Activated T-helper 9 cell treated with anti-CD3 and anti-CD28 coated beads, Interleukin-2, amount 50 U/mL, for 16 hours (primary cell): ENCODE measurements at places on chromosomes 13 and 19.

- DNase-seq: no peak
Observed at GRCh38 chr13:99158846-99159245, 41.8 kb upstream of the UBAC2 start.

DNA sequence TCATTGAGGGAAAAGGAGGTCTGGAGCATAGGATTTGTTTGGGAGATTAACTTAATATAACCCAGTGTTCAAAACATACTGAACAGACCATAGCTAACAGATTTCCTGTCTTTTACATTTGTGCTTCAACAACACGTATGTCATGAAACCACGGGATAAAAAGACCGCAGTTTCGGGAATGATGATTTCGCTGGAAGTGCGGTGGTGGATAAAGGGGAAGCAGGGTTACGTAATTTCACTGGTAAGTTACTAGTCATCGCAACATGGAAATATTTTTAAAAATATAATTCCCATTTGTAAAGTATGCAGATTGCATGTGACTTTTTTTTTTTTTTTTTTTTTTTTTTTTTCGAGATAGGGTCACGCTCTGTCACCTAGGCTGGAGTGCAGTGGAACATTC lies 237.4 kb downstream of the LMO7 start:
- no peak for DNase-seq

DNA sequence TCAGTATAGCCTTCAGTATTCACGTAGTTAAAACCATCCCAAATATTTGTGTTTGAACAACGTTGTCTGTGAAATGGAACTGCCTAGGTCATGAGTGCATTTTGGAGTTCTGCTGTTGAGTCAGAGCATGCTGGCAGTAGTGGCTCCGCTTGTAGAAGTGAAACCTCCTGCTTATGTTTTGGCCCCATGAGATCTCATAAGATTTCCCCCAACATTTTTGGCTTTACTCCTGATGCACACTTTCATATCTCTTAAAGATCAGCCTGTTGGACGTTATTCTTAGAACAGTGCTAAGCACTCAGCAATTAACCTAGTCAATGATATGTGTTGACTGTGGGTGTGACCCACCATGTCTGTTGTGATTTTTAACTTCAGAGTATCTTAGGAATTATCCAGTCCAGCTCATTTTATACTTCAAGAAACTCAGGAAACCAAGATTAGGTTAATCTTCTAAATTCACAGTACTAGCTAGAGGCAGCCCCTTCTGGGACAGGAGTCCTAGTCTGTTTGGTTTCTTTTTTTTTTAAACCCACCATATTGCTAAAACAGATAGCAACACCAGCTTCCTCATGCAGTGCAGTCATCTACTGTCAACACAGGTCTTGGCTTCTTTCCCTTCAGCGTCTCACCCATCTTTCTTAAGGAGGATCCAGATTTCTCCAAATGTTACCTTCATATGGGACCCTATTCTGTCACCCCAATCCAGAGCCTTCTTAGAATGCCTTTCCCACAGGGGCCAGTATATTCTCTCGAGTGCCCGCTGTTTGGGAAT lies 26.2 kb downstream of the RAP2A start:
- DNase-seq: no peak

DNA sequence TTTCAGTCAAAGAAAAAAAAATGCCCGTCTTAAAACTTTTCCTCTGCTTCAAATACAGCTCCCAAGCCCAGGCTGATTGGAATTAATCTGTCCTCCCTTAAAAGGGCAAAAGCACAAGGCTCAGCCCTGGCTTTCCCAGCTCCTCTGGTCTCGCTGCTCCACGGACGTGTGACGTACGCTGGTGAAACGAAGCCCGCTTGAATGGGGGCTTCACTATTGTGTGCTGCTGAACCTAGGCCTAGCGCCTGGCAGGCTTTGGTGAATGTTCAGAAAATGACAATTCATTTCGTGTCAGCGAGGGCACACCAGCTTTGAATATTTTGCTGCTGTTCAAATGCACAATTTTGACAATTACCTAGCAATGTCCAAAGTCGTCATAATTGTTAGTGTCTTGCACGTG lies 615 bp upstream of the ZNF135 start:
- no peak for DNase-seq

GRCh38 chr13:76812206-76812897 lies 73.9 kb downstream of the KCTD12 start:
- no peak for DNase-seq

- peak; percentile 55 for DNase-seq
Observed at GRCh38 chr19:18416778-18417249, 2.4 kb upstream of the SSBP4 start.

- no peak for DNase-seq
Observed at GRCh38 chr13:30337061-30337610, 29.8 kb upstream of the KATNAL1 start.

DNA sequence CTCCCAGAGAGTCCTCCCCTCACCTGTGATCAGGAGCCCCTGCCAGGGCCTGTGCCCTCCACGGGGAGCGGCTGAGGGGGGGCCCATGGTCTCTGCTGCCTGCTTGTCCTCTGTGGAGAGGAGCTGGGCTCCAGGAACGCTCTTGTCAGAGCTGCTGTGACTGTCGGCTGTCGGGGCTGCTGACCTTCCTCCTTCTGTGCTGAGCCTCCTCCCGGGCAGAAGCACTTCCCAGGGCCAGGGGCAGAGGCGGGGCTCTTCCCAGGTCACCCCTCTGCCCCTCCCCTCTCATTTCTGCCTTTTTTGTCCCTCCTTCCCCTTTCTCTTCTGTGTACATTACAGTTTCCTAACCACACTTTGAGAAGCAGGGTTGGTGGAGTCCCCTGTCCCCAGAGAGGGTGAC lies at the start of gene CEACAM4:
Gene CEACAM4, minus strand, starts transcription at position 198 of the 400 bp plus-strand sequence. Its CDS starts 111 bp downstream, at position 87.
- DNase-seq: no peak

- no peak for DNase-seq
Observed at GRCh38 chr13:113586661-113587479, 2.3 kb downstream of the TFDP1 start.

DNA sequence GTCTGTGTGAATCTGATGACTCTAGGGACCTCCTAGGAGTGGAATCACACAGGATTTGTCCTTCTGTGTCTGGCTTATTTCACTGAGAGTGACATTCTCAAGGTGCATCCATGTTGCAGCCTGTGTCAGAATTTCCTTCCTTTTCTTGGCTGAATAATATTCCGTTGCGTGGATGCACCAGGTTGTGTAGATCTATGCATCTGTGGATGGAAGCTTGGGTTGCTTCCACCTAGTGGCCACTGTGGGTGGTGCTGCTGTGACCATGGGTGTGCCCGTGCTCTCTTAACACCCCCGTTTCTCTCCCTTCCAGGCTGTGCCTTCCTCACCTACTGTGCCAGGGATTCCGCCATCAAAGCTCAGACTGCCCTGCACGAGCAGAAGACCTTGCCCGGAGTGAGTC lies 26.2 kb downstream of the CELF5 start:
- peak; percentile 11 for DNase-seq

DNA sequence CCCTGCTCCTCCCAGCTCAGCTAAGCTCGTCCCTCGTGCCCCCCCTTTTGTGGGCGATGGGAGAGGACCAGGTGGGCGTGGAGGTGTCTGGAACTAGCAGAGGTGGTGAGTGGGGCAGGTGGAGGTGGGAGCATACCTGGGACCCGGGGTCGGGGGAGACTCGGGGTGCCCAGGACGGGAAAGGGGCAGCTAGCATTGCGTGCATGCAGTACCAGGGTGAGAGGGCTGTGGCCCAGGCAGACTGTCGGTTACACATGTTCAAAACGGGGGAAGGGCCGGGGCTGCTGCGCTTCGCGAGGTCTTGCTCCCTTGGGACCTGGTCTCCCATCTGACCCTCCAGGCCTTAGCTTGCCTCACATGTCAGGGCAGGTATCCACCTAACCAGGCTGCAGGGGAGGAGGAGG lies 9.1 kb downstream of the TLE5 start:
- DNase-seq: no peak

DNA sequence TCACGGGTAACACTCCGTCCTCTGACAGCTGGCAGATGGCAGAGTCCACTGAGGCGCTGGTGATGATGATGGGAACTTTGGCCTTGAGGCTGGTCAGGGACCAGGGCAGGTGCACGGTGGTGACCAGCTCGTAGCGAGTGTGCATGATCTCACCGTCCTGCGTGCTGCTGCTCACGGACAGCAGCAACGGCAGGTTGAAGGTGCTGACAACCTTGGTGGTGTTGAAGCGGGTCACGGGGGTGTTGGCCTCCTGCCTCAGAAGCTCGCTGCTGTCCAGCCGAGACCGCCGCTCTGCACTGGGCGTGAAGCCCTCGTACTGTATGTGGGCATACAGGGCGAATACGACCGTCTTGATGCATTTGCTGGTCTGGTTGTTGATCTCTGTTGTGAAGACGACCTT lies 11.6 kb downstream of the ARRDC5 start:
- no peak for DNase-seq

GRCh38 chr19:51019544-51019925 lies at the start of gene KLK10:
TSS of gene KLK10 (minus strand) at chr19:51019709. CDS start at chr19:51019130, 579 bp downstream.
- DNase-seq: no peak

DNA sequence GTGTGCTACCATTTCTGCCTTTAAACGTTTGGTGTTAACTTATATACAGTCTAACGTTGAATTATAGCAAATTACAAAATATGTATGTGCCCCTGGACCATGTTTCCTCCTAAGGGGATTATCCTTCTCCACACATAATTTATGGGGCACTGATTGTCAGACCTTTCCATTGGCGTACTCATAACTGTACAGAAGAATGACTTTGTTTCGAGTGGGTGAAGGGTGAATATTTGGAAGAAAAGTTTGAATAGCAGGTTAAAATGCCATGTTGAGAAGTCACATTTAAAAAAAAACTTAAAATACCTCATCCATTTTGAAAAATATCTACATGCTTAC lies 58.8 kb downstream of the SLC10A2 start:
- no peak for DNase-seq

- no peak for DNase-seq
Observed at GRCh38 chr13:79402074-79402635, 3.9 kb downstream of the RBM26 start.

DNA sequence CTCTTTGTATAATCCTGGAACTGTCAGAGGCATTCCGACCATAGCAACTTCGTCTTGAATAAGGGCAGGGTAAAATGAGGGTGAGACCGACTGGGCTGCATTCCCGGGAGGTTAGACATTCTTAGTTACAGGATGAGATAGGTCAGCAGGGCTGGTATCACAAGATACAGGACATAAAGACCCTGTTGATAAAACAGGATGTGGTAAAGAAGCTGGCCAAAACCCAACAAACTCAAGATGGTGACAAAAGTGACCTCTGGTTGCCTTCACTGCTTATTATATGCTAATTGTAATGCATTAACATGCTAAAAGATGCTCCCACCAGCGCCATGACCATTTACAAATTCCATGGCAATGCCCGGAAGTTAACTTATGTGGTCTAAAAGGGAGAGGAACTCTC lies 27.7 kb upstream of the MBNL2 start:
- no peak for DNase-seq

DNA sequence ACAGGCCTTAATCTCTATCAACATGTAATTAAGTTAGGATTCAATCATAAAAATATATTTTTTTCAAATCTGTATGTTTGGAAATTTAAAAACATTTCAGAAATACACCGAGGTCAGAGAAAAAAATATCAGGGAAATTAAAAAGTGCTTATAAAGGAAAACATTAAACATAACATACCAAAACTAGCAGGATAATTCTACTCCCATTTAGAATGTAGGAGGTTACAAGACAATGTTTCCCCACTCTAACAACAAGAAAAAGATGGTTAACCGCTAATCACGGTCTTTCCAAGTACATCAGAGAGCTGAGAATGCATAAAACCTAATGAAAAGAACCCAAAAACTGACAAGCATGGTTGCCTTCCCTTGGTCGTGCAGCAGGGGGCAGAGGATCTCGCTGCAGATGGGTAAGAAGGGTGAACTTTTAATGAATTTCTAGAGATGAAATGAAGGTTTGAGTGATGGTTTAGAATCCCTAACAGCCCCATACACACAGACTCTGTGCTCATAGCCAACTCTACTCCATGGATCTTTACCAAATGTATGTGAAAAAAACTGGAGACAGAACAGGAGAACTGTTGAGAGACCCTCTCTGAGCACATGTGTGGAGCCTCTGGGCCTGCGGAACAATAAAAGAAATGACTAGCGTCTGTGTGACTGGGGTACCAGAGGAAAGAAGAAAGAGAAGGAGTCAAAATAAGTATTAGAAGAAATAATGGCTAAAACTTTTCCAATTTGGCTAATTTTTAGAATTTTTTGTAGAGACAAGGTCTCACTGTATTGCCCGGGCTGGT lies 51.3 kb upstream of the LSM14A start:
- peak; percentile 21 for DNase-seq

DNA sequence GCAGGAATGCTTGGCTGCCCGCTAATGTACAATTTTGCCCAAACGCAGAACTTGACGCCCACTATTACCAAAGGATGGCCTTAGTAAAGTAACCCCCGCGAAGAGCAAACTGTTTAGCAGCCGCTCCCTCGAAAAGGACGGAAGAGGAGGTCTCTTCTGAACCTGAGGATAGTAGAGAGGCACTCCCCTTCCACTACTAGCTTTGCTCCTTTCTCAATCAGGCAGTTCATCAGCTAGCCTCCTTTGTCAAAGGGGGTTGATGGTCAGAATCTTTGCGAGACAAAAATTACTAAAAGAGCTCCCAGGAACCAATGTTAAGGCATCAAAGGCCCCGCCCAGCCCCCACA lies 534 bp downstream of the CAB39L start:
- no peak for DNase-seq

DNA sequence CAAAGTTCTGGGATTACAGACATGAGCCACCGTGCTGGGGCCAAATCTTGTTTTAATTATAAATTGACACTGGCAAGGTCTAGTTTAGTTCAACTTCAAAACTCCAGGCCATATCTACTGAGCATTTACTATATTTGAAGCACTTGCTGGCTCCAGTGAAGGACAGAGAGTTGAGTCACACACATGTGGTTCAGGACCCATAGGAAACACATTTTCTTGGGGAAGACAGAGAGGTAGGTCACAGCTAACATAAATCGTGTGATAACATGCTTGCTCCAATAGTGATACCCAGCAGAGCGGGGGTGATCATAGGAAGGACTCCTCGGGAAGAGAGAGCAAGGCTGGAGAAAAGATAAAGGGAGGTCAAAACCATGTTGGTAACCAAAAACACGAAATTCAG lies 170.6 kb upstream of the TSC22D1 start:
- no peak for DNase-seq

- no peak for DNase-seq
Observed at GRCh38 chr13:50126263-50126992, 111.2 kb downstream of the KCNRG start.

- DNase-seq: peak; percentile 79
Observed at GRCh38 chr19:42132851-42133528, 744 bp upstream of the POU2F2 start.
